ENCODE measurements at places on chromosomes 16 and 17.
A peak's percentile ranks its signal among the peaks of the same experiment; 100 is the strongest.

- DNase-seq, result no peak
Measured at GRCh38 chr17:46862949-46863348, 11.6 kb downstream of the WNT9B start.

DNA sequence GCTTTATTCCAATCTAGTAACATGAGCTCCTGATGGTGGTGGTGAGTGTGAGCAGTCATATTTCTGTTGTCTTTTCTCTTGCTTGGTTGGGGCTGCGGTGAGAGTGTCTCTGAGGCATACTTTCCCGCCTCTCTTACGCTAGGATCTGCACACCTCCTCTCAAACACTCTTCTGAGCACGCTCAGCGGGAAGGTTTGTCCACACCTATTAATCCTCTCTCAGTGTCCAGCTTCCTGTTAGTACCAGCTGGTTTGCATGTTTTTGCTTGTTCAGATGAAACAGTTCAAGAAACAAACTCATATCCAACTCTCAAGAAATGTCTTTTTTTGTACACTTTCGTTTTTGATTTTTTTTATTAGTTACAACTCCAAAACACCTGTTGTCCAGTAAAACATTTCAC, 89.5 kb downstream of the CCDC182 start:
- DNase-seq, result no peak

DNA sequence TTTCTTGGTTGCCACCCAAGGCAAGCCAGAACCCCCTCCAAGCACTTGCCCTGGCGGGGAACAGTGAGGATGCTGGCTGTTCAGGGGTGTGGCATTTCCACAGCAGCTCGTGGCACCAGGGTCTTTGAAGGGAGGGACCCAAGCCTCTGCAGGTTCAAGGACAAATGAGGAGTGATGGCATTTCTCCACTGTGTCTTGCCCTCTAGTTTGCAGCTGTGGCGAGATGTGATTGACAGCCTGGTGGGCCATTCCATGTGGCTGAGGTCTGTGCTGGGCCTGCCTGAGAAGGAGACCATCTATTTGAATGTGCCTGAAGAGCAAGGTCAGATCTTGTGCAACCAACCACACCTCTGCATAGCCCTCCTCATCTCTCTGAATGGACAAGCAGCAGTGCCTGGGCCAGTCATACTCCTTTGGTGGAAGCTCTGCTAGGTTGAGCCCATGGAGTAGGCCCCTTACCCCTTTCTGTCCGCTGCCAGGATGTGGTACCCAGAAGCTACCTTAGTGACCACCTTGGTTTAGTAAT, 4.5 kb upstream of the EPN3 start:
- DNase-seq, result no peak

DNA sequence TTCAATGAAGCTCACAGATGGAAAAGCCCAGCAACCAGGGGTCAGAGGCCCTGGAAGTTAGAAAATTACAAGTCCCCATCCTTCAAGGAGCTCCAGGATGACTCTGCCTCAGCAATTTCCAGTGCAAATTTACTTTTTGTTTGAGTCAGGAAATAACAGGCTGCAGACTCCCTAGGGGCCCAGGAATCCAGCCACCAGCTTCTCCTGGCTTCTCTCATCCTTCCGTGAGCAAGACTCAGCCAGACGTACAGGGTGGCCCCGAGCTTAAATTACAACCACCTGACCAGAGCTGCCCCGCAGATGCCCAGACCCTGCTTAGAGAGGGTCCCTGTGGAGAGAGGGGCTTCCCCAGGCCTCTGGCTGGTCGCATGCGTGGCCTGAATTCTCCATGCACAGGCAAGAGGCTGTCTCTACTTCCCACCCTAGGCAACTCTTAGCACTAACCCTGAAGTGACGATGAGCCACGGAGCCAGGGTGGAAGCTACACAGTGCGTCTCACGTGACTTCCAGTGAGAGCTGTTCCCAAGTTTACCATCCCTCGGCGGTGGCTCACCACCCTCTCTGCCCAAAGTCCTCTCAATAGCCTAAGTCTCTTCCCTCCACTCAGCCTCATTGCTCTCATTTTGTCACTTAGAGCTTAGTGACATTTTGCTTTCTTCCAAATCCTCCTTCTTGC, 27.1 kb downstream of the GPR142 start:
- DNase-seq, result no peak

DNA sequence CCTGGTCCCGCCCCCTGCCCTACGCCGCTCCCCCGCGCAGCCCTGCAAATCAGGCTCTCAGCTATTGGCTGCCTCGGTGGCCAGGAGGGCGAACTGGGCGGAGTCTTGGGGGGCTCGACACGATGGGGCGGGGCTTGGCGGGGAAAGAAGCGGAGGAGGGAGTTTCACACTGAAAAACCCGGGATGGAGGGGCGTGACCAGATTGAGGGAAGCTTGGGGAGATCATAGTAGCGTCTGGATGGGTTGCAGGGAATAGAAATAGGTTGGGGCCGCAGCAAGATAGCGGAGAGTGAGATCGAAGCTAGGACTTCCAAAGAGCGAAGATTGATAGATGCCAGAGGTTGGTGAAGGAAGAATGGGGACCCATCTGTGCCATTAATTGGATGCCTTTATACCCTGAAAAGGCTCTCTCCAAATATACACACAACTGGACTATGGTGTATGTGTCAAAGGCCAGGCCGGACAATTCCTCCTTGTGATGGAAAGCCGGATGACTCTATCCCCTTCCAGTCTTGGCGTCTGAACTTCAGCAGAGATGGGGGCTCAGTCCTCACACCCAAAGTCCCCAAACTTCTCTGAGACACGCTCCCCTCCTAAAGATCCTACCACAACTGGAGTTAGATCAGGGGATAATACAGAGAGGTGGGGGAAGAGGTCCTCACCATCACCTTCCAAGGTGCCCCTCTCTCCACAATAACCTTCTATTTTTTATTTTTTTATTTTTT, 376 bp upstream of the STAC2 start:
- peak; percentile 85 for DNase-seq

- DNase-seq, result no peak
Measured at GRCh38 chr17:45342306-45342705, 25.5 kb upstream of the MAP3K14 start.

GRCh38 chr17:76865174-76865573, 3.0 kb upstream of the MGAT5B start:
- DNase-seq, result no peak

GRCh38 chr16:79362300-79362970, 238.1 kb downstream of the MAF start:
- DNase-seq, result no peak

- no peak for DNase-seq
Measured at GRCh38 chr17:27265333-27265732, 28.6 kb upstream of the WSB1 start.

- DNase-seq, result no peak
Measured at GRCh38 chr17:35749560-35750412, 3.3 kb downstream of the GAS2L2 start.

DNA sequence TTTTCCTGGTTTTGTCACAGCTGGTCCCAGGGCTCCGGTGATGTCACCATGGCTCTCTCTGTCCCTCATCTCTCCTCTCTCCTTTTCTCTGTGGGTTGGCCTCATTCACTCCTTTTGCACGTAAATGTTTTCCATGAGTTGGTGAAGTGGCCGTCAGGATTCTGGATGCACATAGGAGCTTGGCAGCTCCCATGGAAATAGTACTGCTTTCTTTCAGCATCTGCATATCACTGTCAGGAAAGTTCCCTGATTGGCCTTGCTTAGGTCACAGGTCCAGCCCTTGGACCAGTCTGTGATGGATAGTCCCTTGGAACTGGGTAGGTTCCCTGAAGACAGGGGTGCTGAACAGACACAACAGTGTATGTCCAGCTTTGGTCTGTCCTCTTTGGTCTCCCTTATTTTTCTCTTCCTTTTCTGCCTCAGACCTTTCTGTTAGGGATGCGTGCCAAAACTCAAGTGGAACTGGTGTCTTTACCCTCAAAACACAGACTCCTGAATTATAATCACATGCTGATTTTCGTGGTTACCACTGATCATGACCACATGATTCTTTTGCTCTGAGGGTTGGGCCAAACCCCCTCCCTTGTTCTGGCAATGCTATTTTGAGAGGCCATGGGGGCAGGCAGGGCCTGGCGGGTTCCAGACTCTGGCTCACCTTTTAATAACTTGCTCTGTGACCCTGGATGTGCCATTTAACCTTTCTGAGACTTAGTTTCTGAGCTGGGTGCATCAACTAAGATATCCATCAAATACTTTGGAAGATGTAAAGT, 99.0 kb downstream of the MSI2 start:
- no peak for DNase-seq

- DNase-seq, result no peak
Measured at GRCh38 chr16:71293919-71294318, 4.7 kb upstream of the CMTR2 start.

DNA sequence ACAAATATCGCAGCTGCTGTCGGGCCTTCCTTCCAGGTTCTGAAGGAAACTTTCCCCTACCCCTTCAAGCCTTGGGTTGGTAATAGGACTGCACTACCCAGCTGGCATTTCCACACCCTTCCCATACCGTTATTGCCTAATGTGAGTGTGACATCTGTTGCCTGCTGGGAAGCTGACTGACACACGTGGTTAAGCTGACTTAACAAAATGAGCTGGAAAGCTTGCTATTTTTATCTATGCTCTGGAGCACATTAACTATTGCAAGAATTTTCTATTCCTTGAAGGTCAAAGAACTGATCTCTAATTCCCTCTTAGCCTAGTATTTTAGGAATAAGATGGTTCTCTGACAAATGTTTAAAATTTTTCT, 79.5 kb downstream of the PMP22 start:
- no peak for DNase-seq

DNA sequence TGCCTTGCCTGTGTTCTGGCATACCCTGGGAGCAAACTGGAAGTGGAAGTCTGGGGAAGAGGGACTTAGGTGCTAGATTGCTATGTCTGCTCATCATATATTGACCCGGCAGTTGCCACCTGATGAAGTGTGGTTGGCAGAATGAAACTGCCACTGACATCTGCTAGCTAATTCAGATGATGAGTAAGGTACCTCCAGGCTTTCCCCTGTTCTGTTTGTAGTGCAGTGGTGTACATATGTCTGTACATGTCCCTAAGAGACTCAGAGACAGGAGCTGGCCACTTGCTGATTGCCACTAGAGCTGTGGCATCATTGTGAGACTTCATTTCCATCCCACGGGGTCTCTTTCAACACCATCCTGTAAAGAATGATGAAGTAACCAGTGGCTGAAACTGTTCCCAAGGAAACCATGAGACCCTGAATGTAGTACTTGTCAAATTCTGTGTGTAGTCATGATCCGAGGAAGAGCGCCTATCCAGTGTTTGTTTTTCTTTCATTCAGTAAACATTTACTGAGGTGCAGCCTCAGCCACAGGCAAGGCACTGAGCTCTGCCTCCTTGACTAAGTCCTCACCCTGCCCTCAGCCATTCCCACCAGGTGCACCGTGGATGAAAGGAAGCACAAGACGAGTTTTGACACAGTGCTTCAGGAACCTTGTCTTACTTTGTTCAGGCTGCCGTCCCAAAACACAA, 13.2 kb downstream of the CLUAP1 start:
- DNase-seq, result no peak

DNA sequence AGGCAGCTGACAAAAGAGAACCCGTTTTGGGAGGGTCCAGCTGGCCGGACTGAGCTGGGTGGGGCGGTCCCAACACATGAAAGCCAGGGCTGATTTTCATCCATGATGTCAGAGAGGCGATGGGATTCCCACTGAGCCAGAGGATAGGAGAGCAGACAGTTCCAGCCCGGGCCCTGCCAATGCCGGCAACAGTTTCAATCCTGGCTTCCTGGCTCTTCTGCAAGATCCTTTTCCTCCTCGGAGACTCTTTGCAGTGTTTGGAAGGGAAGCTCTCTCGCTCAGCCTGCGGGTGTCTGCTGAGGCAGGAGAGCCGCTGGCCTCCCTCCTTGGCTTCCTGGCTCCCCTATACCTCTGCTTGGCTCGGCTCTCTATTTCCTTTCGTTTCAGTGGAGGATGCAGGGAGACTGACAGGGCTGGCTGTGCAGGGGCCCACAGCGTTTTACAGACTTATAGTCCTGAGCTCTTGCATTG, 145.5 kb upstream of the SOX9 start:
- DNase-seq, result no peak

DNA sequence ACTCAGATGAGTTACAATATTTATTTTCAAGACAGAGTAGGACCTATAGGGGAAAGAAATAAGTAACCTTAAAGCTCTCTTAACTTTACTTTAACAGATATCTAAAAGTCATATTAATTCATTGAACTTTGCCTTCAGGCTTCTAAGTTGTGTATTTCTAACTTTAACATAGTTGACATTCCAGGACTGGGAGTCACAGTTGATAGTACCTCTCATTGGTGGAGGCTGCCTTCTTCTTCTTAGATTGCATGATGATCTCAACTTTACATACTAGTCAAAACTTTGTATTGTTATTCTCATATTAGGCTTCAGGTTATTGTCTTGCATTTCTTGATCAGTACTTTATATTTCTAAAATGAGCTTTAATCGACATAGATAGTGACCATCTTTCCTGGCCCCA, 350.1 kb upstream of the KIF2B start:
- no peak for DNase-seq

DNA sequence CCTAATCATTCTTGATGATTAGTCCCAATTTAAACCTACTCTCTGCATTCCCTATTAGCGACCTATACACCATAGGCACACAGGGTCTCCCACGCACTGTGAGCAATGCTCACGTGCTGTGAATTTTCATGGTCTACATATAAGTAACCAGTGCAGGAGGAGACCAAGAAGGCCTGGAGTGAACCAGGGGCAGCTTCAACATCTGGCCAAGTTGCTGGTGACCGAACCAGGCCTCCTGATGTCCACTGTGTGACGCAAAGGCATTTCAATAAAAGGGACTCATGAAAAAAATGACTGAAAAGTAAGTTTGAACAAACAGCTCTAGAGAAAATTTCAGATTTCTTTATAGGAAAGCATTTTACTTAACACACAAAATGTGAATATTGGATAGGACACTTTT, 107.0 kb downstream of the ZFHX3 start:
- DNase-seq, result no peak

- DNase-seq, result no peak
Measured at GRCh38 chr17:66076546-66077190, 115.3 kb downstream of the CEP112 start.

GRCh38 chr16:65574326-65574966, 452.6 kb upstream of the CDH11 start:
- peak; percentile 2 for DNase-seq

DNA sequence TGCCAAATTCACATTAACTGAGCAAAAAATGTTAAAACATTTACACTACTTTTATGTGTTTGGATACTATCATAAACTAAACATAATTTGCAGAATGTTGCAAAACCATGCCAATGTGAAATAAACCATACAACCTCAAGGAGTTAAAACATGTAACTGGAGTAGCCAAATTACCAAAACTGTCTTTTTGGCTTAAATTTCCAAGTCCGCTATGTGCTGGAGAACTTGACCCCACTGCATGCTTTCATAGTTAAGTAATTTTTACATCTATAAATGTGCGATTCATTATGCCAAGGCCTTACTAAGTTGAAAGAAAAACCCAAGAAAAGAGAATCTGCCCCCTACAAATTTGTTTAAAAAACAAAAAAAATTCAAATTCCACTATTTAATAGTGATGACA, 28.2 kb downstream of the BRD7 start:
- no peak for DNase-seq

GRCh38 chr16:85527767-85528297, 85.3 kb upstream of the GSE1 start:
- DNase-seq, result no peak

- DNase-seq, result no peak
Measured at GRCh38 chr16:88851616-88852015, 5.1 kb downstream of the GALNS start.

Data from NCI-H1048 (cell line).